ENCODE measurements at places on chromosomes 12 and 14. TPM values are rescaled to one million over a fixed set of nuclear protein-coding genes. Genes with fewer than 3 reads are reported as not detected.

KRT6C gene
- polyA plus RNA-seq = not detected

DNA sequence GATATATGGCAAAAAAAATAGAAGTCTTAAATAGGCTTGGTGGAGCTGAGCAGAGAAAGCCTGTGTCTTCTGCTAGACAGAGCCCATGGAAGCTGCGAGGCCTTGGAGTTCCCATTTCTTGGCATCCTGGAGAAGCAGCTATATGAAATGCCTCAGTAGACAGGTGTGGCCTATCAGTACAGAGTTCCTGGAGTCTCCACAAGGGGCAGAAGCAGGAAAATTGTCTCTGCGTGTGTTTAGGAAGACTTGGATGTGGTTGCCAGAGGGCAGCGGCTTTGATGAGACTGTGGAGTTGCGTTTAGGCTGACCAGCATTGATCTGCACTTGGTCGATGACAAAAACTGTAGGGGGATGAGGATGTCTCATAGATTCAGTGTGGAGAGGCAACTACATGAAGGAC is 334.5 kb upstream of the SEL1L start:
- peak; percentile 2 for DNase-seq

DNA sequence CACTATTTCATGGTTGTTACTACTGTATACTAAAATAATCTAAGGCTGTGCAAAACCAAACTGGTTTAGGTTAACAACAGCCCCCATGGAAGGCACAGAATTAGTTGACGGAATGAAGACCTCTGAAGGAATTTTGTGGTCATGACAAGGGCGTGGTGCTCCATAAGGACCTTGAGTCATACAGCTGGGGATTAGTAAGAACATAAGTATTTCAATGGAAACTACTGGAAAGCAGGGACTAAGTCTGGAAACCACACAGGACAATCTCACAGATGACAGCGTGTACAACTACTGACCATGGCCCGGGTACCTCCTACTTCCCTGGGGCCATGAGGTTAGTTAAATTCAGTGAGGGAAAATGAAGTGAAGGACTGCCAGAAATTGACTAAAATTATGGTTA is 98.5 kb upstream of the PLEKHA5 start:
- peak; percentile 47 for DNase-seq

DNA sequence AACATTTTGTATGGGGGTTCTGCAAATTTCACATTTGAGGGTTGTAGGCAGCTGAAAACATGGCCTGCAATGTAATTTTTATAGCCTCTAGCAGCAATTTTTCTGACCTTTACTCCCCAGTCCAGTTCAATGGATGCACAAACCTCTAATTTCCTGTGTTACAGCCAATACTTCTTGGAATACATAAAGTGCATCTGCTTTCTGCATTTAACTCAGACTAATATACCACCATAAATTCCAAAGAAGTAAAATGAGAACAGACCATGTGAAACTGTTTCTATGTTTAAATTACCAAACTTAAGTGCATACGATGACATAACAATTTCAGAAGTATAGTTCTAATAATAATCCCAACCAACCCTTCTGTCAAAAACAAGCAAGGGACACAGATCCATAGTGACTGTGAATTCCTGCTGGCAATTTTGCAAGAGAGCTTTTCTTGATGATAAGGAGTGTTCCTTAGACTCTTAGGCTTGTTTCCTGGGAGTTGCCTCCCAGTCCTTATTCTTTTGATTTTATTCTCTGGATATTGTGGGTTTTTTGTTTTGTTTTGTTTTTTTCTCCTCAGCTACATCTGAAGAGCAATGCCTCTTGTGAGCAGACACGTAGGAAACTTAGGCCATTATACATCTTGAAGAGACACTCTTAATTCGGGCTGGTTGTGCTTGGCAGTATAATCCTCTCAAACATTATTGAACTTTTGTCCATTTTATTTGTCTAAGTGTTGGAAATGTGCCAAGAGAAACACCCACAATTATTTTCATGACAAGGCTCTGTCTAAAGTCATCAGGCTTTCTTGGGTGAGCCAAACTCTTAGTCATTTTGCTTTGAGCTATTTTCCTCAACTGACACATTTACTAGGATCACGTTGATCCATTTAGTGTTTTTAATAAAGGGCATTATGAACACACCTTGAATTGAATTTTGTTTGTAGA is 51.3 kb upstream of the RERGL start:
- no peak for DNase-seq

- no peak for DNase-seq
Measured at GRCh38 chr12:118880720-118881493, 100.4 kb upstream of the SRRM4 start.

GRCh38 chr12:123446333-123446713 is 9.8 kb upstream of the RILPL2 start:
- DNase-seq = no peak
